ENCODE measurements at places on chromosomes 16 and 17.

DNA sequence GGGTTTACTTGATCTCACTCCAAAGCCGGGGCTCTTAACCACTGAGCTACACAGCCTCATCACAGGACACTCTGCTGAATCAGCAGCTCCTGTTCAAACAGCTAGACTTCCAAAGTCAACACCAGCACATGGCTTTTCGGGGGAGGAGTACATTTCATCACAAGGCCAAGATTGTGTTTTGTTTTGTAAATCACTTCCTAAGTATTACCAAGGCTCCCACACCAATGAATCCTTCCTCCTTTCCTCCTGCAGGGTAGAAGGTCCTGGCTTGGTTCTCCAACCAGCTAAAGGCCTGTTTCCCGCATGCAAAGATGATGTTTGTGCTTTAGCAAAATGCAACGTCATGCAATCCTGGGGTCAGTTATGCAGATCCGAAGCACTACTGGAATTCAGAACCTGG lies 152.5 kb downstream of the XYLT1 start:
- DNase-seq, result no peak

DNA sequence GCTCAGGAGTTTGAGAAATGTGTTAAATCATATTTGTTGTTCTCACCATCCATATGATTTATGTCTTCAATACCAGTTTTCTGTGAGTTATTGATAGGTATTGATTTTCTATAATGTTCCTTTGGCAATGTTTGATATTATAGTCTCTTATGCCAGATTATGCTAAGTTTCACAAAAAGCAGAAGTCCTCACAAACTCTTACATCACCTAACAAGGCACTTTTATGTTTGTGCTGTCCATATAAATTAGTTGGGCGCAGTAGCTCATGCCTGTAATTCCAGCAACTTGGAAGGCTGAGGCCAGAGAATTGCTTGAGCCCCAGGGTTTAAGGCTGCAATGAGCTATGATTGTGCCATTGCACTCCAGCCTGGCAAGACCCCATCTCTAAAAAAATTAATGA lies 12.6 kb upstream of the UQCRC2 start:
- no peak for DNase-seq

GRCh38 chr16:67948015-67948414 lies 4.1 kb upstream of the LCAT start:
- no peak for DNase-seq

DNA sequence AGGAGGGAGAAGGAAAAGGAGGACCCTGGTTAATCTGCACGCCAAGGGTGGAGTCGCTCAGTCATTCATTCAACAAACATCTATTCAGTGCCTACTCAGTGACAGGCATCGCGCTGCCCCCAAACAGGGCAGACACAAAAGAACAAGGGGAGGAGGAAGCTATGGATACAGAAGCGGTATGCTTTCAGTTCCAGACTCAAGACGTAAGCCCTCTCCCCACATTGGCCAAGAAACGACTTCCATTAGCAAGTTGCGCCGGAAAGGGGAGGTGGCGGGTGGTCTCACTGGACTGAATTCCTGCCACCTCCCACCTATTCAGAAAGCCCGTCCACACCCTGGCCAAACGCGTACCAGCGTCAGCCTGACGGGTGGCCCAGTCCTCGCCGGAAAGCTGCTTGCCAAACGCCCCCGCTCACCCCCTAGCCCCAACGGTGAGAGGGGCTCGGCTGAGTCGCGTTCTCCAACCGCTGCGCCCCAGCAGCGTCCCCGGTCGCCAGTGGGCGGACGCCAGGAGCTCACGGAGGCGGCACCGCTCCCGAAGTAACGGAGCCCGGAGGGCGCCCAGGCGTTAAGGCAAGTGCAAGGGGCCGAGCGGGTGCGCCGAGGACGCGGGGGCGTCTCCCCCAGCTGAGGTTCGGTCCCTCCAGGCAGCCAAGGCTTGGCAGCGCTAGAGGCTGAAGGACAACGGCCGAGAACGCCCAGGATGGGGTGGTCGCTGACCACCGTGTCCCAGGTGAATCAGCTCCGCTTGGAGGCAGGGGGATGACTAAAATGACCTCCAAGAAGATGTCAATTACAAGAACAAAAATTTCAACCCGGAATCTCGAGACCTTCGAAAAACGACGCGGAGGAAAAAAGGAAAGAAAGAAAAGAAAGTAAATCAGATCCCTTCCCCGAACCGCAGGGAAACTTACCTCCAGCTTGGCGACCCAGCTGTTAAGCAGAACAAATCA lies 470.7 kb downstream of the SOX9 start:
- DNase-seq, result no peak

GRCh38 chr17:7079581-7080455 lies at the start of gene CLEC10A:
TSS of gene CLEC10A (minus strand) at chr17:7080251. CDS start at chr17:7078812, 1,439 bp downstream.
- DNase-seq, result no peak

Data from DMS 273 treated with DMSO at 0.1 percent for 48 hours (cell line).